ENCODE measurements at places on chromosomes 16 and 17.
A peak's percentile ranks its signal among the peaks of the same experiment; 100 is the strongest.

- DNase-seq: no peak
Observed at GRCh38 chr16:89117227-89117974, 23.7 kb downstream of the ACSF3 start.

DNA sequence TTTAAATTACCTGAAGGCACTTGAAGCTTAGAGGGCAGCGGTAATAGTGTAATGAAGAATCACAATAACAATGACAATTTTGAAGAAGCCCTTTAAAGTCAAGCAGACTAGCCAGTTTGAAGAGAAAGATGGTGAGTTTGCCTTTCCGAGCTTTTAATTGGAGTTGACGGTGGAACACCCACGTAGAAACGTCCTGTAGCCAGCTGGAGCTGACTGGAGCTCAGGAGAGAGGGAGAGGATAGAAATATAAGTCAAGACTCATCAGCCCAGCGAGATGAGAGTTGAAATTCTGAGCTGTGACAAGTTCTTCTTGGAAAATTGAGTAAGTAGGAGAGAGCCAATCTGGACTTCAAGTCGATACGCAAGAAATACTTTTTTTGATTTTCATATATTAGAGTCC lies 91.7 kb upstream of the CACNG3 start:
- DNase-seq: no peak

GRCh38 chr16:22670551-22671041 lies 143.4 kb upstream of the HS3ST2 start:
- DNase-seq: peak; percentile 6

DNA sequence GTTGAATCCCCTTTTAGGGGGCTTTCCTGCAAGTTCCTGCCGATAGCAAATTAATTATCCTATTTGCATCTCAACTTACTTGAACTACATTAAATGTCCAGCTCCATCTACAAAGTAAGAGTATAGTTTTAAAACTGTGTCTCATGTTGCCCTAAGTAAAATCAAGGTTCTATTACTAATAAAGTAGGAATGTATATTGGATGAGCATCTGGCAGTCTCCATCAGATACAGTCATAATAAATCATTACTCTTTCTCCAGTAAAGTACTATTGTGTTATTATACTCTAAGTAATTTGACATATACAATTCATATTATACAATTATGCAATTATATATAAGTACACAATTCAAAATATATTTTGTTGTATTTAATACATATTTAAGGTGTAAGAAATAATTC lies 249.3 kb downstream of the CEP112 start:
- no peak for DNase-seq

DNA sequence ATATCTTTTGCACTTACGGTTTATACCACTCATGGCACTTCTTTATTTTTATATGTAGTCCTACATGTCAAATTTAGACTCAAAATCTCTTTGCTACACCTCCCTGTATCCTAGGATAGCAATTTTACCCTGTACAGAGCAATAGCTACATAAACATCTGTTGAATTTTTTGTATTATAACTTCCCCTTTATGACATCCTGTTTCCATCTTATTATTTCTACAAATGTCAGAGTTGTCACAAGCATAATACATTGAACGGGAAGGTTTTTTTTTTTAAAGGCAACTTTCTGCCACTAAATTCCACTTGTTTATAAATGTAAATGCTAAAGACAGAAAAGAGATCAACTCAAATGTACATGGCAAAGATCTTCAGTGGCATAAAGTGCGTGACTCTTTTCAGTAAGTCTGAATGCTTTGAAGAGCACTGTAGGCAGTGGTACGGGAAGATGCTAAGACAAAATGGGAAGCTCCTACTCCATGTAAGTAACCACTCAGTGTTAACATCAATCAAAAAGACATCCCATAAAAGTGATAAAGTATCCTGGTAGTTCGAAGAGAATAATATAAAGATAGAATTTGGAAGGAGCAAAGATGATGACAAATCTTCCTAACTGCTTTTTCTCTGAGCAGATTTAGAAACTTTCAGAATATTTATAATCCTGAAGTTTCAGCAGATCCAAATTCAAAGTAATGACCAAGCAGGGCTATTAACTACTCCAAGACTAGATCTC lies 26.8 kb downstream of the GNA13 start:
- no peak for DNase-seq

- no peak for DNase-seq
Observed at GRCh38 chr17:17780922-17781590, 55.7 kb downstream of the SREBF1 start.

- DNase-seq: no peak
Observed at GRCh38 chr17:31843070-31843745, 15.8 kb downstream of the COPRS start.

GRCh38 chr16:53566552-53567245 lies 63.7 kb upstream of the AKTIP start:
- DNase-seq: no peak

DNA sequence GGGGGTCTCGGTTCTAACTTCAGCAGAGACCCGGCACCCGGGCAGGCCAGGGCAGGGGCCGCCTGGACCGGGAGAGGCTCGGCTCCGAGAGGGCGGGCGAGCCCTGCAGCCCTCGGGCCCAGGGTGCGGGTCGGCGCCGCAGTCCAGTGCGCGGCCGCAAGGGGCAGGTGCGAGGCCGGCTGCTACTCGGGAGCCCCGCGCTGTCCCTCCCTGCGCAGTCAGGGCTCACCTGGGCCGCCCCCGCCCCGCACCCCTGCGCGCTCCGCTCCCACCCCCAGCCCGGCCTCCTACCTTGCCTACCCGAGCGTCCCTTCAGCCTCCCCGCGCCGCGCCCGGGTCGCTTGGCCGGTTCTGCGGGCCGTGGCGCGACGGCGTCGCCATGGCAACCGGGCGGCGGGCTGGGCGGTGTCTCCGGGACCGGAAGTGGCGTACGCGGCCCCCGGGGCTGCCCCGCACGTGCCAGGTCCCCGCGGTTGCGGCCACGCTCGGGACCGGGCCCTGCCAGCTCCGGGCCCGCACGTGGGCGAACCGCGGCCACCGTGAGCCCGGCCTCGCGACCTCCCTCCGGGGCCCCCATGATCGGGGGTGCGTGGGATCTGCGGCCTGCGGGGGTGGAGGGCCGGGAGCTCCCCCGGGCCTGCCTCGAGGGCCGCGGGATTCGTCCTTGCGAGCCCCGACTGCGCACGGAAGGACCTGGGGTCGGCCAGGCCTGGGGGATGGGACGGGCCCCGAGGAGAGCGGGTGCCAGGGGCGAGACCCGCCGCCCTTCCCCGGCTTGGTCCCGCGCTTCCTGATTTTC lies at the start of gene CYB561:
CYB561 (minus strand) TSS at position 353 of the 799 bp plus-strand sequence. CDS start 8,759 bp downstream, outside the sequence.
- peak; percentile 60 for DNase-seq

DNA sequence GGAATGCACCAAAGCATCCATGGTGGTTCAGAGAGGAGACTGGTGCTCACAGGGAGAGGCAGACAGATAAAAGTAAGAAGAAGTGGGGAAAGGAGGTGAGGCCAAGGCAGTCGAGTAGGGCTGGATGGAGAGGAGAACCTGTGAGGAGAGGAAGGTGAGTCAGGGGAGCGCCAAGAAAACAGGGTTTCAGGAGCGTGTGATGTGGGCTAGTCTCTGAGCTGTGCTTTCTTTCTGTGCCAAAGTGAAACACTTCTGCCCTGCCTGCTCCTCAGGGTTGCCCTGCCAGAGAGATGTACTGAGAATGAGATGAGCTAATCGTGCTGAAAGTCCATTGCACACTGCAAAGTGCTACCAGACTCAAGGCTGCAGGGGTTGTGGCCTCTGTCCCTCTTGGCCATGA lies 310.7 kb upstream of the CCL2 start:
- DNase-seq: no peak

DNA sequence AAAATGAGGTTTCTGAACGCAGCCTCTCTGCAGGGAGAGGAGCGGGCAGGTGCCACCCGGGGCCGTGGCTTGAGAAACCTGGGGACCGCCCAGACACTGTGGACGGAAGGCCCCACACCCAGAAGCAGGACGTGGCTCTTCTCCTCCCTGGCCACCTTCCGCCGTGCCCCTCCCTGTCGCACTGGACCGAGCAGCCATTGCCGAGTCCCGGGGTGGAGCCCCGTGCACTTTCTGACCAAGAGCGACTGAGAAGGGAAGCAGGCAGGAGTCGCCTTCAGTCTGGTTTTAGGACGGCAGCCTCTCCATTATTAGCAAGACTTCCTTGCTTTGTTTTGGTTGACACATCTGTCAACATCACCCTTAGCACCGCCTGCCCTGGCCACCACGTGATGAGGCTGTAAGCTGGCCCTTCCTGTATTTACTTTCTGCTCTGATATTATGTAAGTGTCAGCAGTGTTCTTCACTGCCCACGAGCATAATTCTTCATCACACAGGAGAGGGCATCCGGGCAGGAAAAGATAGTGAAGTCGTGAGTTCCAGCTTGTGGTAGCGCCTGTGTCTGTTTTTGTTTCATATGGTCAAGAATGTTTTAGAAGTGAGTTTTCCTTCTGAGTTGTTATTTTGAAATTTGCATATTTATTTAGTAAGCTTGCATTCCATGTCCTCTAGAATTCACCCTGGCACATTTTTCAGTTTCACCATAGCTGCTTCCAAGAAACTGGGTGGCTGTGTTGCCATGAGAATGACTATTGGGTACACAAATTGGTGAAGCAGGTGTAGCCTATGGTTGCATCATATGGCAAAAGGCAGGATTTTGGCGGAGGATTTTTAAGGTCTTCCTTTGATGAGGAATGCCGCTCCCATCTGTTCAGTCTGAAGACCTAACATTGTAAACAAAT lies 1.0 kb downstream of the HERPUD1 start:
- DNase-seq: no peak

DNA sequence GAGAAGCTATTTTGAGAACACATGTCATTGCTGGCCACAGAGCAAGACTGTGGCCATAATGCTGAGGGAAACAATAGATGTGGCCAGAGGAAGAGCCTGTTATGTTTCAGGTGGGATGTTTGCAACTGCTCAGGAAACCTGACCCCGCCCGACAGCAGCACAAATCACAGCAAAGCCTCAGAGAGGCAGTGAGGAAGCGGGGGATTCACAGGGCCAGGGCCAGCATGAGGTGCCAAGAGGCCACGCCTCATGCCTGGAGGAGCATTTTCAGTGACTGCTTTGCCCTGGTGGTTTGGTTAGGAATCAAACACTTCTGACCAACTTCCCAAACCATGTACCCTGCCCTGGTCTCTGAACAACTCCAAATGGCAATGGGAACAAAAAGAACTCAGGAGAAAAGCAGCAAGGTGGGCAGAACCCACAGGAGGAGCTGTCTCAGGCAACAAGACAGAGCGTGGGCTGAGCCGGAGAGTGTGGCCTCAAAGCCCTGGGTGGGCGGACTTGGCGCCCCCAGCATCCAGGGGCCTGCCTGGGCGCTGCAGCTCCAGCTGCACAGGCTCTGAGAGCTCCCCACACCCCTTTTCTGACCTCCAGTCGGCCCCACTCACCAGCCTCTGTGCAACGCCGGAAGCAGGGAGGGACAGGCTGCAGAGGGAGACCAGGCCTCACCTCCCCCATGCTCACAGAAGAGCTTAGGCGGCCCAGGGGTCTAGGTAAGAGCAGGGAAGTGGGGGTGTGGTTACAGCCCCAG lies 20.6 kb downstream of the HIC1 start:
- DNase-seq: no peak

DNA sequence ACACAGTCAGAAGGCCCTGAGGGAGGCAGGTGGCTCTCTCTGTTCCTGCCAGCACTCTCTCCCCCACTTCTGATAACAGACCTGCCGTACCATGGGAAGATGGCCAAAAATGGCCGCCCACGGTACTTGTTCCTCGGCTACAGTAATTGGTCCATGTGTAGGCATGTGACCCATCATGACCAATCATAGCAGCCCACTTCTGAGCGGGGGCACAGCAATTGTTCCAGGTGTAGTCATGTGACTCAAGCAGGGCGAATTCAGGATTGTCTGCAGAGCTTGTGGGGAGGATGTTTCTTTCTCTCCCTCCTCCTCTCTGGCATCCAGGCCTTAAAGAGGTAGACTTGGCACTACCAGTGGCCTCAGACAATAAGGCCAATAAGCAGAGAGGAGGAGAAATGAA lies 250.4 kb downstream of the MRTFB start:
- DNase-seq: no peak

- DNase-seq: no peak
Observed at GRCh38 chr16:86962913-86963312, 354.3 kb downstream of the C16orf95 start.

GRCh38 chr17:81806461-81807209 lies 2.7 kb downstream of the GCGR start:
- DNase-seq: no peak

- DNase-seq: no peak
Observed at GRCh38 chr17:74332017-74332650, 6.1 kb downstream of the KIF19 start.

GRCh38 chr17:9150446-9151090 lies 129.3 kb downstream of the NTN1 start:
- DNase-seq: no peak

- no peak for DNase-seq
Observed at GRCh38 chr17:14297161-14297851, 3.6 kb upstream of the HS3ST3B1 start.

- DNase-seq: no peak
Observed at GRCh38 chr17:54662978-54663876, 237.4 kb upstream of the TOM1L1 start.

DNA sequence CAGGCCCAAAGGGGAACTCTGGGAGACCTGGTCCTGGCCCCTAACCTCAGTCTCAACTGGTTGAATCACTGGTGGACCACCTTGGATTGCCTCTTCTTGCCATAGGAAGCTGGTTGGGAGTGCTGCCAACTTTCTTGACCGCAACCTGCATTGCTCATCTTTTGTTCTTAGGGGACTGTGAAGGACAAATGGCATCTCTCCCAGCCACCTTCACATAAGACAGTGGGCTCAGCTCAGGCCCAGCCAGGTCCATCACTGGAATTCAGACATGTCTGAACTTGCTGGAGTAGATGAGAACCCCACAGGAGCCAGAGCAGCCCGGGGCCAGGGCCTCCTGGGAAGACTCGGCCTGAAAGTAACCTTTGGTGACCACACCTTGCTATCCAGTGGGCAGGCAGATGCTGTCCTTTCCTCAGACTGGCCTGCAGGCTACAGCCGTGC lies 18.8 kb downstream of the ADORA2B start:
- DNase-seq: no peak

- peak; percentile 25 for DNase-seq
Observed at GRCh38 chr16:70770626-70771552, 30.1 kb downstream of the VAC14 start.

DNA sequence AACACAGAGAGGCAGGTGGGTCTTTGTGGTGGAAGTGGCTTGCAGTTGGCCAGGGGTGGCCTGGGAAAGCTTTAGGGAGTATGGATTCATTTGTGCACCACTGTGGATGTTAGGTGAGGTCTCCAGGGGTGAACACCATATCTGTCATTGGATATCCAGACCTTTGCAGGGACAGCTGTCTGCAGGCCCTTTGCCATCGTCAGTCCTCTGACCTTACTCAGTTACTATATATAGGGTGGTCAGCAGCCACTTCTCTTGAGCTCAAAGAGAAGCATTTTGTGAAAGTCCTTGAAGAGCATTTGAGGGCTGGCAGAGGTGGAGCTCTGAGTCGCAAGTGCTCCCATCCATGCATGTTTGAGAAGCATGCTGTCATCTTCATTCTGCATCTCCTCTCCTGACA lies 40.4 kb downstream of the TMEM11 start:
- DNase-seq: no peak

GRCh38 chr16:85527767-85528297 lies 85.3 kb upstream of the GSE1 start:
- no peak for DNase-seq

Data from stimulated activated CD4-positive, alpha-beta T cell treated with anti-CD3 and anti-CD28 coated beads, Interleukin-15, amount 100 ng/mL, for 48 hours (primary cell).